Stimulated activated CD4-positive, alpha-beta T cell treated with anti-CD3 and anti-CD28 coated beads, Interleukin-15, amount 100 ng/mL, for 1 hour (primary cell): ENCODE measurements at places on chromosomes 1 and 21.

DNA sequence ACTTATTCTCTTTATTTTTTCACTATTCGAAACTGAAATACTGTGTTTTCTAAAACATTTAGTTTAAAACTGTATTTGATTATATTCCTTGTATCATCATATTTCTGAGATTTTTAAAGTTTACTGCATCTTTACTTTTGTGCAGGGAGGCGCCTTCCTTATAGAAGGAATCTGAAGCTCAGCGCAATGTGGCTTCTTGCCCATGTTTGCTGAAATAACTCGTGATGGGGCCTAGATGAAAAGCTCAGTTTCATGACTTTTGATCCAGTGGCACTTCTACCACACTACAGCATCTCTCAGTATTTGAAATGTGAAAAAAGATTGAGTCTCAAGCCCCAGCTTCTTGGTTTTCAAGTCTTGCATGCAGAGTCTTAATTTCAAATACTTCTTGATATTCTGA, 28.4 kb downstream of the CACHD1 start:
- no peak for DNase-seq

DNA sequence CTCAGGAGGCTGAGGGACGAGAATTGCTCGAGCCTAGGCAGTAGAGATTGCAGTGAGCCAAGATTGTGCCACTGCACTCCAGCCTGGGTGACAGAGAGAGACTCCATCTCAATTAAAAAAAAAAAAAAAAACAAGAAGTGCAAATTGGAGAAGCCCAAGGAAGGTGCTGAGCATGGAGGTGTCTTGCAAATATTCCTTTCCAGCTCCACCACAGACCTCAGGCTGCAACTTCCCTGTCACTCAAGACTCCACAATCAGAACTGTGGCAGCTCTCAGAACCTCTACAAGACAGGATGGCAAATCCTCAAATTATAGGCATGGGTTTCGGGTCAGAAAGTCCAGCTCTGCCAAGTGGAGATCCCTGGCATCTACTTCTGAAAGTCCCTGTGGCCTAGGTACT, 104.4 kb upstream of the TIAM1 start:
- no peak for DNase-seq

DNA sequence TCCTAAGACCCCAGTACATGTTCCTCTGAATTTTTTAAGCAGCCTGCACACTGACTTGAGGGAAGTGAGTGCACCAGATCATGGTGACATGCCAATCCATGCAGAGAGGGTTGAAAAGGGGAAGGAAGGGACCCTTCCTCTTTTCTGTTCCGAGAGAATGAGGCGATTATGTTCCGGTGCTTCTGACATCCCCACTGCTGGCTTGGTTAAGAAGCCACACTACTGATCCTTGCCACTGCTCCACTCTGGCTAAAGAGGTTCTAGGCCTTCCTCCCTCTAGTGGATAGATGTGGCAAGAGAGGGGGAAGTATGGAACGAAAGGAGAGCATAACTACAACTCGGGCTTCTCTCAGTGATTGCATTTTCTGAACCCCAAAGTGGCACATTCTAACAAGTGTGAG, 1.8 kb upstream of the CYB5R1 start:
- DNase-seq, result no peak

DNA sequence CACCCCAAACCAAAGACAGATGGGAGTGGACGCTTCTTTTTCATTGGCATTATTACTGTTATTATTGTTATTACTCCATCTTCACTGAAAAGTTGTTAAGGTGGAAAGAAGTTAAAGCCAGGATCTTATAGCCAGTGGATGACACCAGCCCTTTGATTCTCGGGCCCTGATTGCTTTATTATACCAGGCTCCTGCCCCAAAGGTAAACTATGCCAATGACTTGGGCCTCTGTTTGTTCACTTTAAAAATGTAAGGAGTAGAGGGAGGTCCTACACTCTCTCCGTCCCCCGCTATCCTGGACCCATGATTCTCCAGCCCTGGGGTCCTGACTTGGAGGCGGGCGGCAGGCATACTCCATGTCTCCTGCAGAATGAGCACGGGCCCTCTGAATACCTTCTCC, 106.8 kb downstream of the TOMM20 start:
- DNase-seq, result no peak

DNA sequence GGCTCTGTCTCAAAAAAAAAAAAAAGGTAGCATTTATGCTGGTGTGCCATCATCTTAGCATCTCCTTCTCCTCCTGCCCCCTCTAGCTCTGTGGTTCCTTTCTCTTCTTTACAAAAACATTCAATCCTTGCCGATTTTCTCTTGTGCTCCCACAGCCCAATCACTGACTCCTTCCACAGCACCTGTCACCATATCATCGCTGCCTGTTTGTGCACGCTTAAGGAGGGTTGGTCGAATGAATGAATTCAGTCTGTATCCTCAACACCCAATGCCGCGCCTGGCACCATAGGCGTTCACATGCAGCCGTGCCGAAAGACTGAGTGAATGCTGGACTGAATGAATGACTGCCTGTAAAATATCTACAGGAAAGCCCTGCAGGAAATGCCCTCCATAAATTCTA, 7.9 kb downstream of the RNU5D-1 start:
- DNase-seq, result no peak

- no peak for DNase-seq
Measured at GRCh38 chr1:10659646-10660540, 136.6 kb downstream of the CASZ1 start.
